SK-N-SH (cell line): ENCODE measurements at places on chromosomes 7 and 10. TPM values are rescaled to one million over a fixed set of nuclear protein-coding genes. Genes with fewer than 3 reads are reported as not detected.

GRCh38 chr7:115224922-115225321 is 303.0 kb downstream of the MDFIC start:
- no peaks in the 10 kb centered on the region for H3K36me3 ChIP-seq
- DNase-seq: no peak
- no peak overlapping the region for H3K4me3 ChIP-seq
- H3K27ac ChIP-seq: no peak overlapping the region

DNA sequence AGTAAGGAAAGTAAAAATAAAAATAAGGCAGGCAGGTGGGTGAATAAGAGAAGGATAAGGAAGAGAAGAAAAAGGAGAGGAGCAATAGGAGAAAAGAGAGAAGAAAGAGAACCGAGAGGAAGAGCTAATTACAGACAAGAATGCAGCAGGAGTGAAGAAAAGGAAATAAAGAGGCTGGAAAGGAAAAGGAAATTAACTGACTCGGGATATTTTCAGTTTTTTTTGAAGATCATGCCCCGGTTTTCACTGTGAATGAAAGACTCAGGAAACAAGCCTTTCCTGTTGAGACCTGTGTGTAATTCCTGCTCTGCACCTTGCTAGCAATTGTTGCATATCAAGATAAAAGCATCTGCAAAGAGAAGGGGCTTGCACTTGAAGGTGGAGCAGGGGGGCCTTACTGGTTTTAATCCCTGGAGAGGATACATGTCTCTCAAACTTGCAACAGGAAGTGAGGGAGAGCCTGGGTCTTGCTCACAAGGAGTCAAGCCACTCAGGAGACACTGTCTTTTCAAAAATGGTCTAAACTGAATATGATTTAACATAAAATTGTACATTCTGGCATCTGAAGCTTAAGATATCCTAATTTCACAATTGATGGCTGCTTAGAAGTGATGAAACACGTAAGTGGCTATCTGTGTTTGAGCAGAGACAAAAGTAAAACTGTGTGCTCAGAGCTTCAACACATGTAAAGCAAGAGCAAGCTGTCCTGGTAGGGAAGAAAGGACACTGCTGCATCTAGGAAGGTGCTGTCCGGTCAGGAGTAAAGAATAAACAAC is 157.6 kb downstream of the FAM107B start:
- no peak overlapping the region for H3K27ac ChIP-seq
- no peaks in the 10 kb centered on the region for H3K4me1 ChIP-seq
- H3K27me3 ChIP-seq: no peaks in the 10 kb centered on the region
- DNase-seq: no peak
- no peaks in the 10 kb centered on the region for H3K36me3 ChIP-seq

Gene PAPOLB
- not detected in 2 replicates for polyA plus RNA-seq

Gene FAM25A
- polyA plus RNA-seq: not detected in 2 replicates

DNA sequence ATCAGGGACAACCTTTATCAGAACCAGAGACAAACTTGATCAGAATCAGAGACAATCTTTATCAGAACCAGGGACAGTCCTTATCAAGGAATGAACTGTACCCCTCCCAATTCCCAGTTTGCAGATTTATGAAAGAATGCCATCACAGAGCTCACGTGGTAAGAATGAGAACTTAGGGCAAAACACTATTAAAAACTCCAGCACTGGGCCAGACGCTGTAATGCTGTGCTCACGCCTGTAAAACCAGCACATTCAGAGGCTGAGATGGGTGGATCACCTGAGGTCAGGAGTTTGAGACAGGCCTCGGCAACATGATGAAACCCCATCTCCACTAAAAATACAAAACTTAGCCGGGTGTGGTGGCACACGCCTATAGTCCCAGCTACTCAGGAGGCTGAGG is 85.1 kb upstream of the TNRC18 start:
- H3K36me3 ChIP-seq: no peaks in the 10 kb centered on the region; the same call in 1 of the 2 replicates
- H3K4me1 ChIP-seq: peaks cover 14% of the 10 kb centered on the region
- no peak overlapping the region for H3K4me3 ChIP-seq
- H3K27me3 ChIP-seq: no peaks in the 10 kb centered on the region
- no peak overlapping the region for H3K27ac ChIP-seq
